Stimulated activated CD8-positive, alpha-beta memory T cell treated with anti-CD3 and anti-CD28 coated beads, Interleukin-15, amount 100 ng/mL, for 24 hours (primary cell): ENCODE measurements at places on chromosomes 3 and 15.

DNA sequence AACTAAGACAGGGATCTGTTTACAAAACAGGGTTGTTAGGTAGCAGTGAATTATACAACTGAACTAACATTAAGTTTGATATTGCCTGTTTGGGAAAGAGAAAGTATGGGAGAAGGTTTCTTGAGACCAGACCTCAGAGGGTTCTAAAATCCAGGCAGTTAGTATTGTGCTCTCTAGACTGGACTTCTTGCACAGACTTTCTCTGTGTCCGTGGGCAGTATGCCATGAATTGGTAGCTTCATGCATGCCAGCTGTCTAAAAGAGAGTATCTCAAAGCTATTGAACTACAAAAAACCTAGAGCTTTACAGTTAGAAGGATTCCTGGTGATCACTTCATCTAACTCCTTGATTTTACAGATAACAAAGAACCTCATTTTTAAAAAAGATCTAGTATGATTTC, 12.5 kb downstream of the SAMD7 start:
- no peak for DNase-seq

DNA sequence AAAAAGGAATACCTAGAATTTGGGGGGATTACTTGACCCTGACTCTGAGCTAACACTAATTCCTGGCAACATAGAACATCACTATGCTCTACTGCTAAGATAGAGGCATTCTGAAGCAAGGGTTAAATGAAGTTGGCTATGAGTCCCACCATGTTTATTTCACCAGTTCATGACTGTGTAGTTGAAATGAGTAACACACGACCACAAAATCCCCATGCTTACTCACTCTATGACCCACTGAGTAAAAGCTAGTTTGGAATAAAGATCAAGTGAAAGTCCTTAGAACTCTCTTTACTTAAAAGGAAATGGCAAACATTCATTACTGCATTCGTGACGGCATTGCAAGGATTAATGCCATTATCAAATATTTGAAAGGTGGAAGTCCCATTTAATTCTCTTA, 47.4 kb downstream of the MRPL46 start:
- no peak for DNase-seq

GRCh38 chr3:13495921-13496723, 16.0 kb downstream of the HDAC11 start:
- DNase-seq, result peak; percentile 33

DNA sequence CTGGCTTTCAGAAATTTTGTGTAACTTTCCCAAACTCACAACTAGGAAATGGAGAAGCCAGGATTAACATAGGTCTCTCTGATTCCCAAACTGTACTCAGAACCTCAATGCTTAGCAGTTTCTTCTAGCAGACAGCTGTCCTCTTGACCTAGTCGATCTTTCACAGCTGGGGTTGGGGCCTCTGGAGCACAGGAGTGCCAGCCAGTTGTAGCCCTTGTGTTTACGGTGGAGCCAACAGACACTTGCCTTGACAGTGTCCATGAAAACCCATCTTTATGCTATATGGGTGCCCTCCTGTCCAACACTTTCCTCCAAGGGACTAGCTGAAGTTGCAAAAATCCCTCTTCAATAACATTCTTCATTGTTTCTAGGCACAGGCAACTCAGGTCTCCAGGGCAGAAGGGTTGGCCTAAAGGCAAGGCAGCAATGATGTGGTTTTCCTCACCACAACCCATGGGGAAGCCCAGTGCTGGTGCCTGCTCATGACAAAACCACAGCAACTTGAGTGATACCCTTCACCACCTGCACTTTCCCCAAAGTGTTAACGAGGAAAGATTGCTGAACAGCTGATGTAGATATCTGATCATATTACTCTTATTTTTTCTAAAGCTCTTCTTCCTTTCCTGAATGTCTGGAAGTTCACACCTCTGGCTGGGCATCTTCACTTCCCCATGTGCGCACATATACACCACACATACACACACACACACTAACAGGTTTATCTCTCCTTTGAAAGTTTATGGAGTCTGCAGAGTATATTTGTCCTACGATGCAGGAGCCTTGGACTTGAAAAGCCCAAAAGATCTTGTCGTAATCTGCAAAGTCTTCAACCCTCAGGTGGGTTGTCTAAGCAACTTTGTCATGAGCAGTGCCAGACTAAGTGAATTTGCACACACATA, 11.0 kb upstream of the KNG1 start:
- DNase-seq, result no peak

- no peak for DNase-seq
These were observed 41.5 kb downstream of the MAPK6 start for GRCh38 chr15:52060501-52060900.

- DNase-seq, result no peak
These were observed 35.6 kb downstream of the ABCC5 start for GRCh38 chr3:183981990-183982644.

- DNase-seq, result no peak
These were observed 286.3 kb upstream of the ROBO2 start for GRCh38 chr3:76753599-76753998.
